CD4-positive, alpha-beta T cell treated with Interleukin-2 at 100 ng/mL for 4 hours (primary cell): ENCODE measurements at places on chromosomes 7 and 10.

GRCh38 chr10:88194041-88194887, 330.8 kb downstream of the PTEN start:
- peak; percentile 61 for DNase-seq

DNA sequence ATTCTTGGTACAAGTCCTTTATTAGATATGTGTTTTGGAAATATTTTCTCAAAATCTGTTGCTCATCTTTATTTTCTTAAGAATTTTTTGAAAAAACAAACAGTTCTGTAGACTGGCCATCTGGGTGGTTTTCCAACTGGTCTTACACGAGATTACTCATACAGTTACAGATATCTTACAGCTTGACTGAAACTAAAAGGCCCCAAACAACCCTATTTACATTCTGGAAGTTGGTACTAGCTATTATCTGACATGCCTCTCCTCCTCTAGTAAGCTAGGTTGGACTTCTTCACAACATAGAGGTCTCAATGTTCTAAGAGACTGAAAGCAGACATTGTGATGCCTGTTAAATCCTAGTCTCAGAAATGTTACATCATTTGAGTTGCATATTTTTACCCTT, 52.0 kb downstream of the ZNF22 start:
- no peak for DNase-seq

DNA sequence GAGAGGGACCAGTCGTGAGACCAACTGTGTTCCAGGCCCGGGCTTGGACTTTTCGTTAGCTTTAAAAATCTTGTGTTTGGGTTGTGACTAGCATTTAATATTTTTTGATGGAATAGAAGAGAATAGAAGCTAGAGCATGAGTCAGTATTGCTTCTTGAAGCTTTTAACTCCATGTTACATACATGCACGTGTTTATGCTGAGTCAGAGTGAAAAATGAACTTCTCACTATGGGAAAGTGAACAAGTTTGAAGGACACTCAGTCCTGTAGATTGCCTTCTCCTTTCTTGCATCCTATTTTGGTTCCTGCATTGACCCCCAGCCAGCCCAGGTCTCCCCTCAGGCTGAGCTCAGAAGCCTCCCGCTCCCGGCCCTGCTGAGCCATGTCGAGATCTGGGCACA, 31.8 kb downstream of the GHRHR start:
- no peak for DNase-seq

- DNase-seq = no peak
These were observed 319.9 kb downstream of the BMPER start for GRCh38 chr7:34225193-34225592.

DNA sequence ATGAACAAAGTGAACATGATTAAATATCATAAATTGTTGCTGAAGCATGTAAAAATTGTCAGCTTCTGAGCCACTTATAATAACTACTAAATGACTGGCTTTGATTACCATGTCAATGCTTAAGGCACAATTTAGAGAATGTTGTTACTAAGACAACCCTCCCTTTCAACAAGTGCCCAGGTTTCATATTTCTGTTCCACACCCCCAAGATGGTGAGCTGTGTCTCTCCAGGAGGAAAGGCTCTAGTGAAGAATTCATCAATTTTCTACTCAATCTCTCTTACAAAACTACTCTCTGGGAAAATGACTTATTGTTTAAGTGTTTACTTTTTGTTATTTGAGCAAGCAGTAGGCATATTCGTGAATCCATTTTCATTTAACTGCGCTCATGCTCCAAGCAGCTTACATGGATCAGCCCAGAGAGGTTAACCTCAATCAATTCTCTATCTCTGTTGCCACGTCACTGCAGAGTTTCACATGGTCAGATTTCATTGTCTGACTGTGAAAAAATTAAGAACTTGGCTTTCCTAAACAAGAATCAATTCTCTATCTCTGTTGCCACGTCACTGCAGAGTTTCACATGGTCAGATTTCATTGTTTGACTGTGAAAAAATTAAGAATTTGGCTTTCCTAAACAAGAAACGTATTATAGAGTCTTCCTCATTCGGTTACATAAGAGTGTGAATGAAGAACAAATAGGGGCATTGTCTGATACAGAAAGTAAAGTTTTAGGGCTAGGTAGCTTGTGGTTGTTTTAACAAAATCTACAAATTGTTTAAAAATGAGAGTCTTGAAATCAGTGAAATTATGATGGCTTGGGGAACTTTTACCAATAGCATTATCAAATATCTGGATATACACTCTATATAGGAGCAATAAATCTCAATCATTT, 49.7 kb downstream of the CCDC71L start:
- DNase-seq = no peak

DNA sequence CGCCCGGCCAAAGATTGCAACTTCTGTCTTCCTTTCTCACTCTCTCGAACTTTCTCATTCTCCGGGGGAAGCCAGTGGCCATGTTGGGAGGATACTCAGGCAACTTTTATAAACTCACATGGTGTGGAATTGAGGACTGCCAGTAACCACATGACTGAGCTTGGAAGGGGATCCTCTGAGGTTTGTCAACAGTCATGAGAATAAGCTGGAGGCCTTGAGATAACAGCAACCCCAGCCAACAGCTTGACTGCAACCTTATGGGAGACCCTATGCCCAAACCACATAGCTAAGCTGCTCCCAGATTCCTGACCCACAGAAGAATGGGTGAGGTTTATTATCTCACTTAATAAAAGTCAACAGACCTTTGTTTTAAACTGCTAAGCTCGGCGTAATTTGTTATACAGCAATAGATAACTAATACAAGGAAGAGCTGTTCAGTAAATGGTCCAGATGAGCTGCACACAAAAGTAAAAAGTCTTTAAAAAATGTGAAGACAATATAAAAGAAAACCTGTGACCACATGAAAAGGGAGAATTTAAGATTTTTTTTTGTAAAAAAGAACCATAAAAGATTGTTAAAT, 9.6 kb downstream of the SYPL1 start:
- no peak for DNase-seq

DNA sequence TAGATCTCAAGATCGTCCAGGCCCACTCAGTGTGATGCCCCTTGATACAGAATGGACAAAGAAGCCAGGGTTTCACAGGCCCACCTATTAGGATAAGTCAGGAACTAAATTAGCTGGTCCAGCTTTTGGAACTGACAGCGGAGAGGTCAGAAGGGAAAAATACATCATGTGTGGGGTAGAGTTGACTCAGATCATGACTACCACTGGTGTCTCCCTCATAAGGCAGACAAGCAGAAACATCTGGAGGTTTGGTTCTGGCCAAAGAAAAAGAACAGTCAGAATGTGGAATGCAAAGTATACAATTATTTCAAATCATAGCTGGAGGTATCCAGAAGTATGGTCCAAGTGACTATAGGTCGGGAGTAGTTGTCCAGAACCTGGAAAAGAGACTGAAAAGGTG, 621.1 kb upstream of the CELF2 start:
- DNase-seq = no peak

GRCh38 chr7:5234852-5235831, 45.1 kb downstream of the WIPI2 start:
- no peak for DNase-seq

DNA sequence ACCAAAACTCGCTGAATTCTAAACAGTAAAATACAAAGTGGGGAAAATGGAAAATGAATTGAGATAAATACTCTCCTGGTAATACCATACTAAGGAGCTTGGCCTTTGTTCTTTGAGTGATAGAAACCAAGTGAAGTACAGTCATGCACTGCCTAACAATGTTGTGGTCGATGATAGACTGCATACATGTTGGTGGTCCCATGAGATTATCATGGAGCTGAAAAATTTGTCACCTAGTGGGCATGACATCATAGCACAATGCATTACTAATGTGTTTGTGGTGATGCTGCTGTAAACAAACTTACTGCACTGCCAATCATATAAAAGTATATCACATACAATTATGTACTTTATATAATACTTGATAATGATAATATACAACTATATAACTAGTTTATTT, 419.1 kb downstream of the ARL4A start:
- no peak for DNase-seq

DNA sequence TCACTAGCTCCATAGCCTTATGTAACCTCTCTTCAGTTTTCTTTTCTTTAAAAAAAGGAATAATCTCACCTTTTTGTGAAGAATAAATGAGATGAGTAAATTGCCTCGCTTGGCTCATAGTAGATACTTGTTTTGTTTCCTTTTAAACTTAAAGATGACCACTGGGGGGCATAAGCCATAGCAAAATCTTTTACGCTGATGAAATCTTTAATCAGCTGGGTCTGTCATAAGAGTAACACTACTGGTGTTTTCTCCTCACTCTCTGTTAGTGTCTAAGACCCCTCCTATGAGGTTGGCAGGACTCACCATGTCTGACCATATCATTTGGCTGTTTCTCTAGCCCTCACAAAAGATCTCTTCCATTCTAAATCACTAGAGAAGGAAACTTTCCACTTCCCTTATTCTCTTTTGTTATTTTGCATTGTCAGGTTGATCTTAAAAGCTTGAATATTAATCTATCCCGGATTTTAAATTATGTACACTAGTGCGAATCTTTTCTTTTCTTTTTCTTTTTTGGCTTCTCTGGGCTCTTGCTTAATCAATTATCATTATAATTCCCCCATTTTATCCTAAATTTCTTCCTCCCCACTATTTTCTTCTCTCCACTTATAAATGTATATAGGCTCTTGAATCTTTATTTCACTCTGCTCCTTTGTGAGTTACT, 12.5 kb downstream of the STAG3 start:
- DNase-seq = peak; percentile 70

DNA sequence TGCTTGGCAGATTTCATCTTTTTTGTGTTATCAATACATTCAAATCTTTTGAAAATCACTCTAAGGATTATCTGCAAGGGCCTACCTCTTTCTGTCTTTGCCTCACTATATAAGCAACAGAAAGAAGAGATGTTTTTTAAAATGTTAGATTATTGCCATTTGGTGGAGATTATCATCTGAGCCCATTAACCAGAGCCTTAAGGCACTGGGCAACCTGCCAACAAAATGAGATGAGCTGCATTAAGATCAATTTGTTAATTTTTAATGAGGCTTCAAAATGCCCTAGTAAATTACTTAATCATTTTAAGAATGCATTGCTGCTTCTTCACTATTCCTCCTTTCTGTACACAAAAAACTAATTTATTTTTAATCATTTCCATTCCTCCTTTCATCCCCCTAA, 314.1 kb downstream of the SNX13 start:
- no peak for DNase-seq

- DNase-seq = no peak
These were observed 163.6 kb downstream of the GNAT3 start for GRCh38 chr7:80348223-80348622.

- DNase-seq = no peak
These were observed 358.7 kb downstream of the ELMO1 start for GRCh38 chr7:37089972-37090371.

- no peak for DNase-seq
These were observed 164.7 kb downstream of the ZMYND11 start for GRCh38 chr10:299969-300368.

- peak; percentile 54 for DNase-seq
These were observed 42.9 kb downstream of the MKLN1 start for GRCh38 chr7:131370523-131370968.

- no peak for DNase-seq
These were observed 163.6 kb upstream of the LRRTM3 start for GRCh38 chr10:66762218-66762729.

GRCh38 chr7:44477063-44477830, 13.2 kb downstream of the NUDCD3 start:
- DNase-seq = peak; percentile 68
